ENCODE measurements at places on chromosomes 12 and 14.

DNA sequence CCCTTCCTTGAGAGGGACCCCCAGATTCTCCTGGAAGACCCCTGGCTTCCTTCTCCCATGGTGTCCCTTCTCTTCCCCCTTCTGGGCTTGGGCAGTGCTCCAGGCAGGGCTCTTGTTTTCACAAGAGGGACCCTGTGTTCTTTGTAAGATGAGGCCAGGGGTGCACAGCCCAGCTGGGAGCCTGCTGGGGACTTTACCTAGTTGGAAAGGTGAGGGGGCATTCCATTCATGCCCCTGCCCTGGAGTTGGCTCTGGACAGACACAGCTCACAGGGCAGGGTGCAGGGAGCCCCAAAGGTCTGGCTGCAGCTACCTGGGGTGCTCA, 31.2 kb downstream of the ISCA2 start:
- no peak for DNase-seq

- DNase-seq = no peak
Measured at GRCh38 chr12:29796823-29797263, 13.1 kb upstream of the TMTC1 start.

DNA sequence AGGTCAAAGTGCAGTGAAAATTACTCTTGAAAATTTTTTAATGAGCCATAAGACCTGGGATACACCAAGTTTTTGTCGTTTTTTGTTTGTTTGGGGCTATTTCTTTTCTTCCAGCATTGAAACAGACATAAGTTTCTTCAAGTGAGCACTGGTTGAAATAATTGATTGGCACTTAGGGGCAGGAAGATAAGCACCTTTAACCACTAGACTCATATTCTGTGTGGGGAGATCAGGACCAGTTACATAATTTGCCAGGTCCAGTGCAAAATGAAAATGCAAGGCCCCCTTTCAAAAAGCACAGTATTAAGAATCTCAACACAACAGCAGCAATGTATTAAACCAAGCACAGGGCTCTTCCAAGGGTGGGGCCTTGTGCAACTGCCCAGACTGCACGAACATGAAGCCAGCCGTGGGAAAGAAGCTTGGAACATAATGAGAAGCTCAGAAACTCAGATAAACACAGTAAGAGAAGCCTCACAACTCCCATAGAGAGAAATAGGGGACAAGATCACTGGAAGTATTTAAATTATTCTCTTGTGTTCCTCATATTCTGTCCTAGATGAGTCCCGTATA, 3.2 kb upstream of the TCP11L2 start:
- DNase-seq = no peak

- no peak for DNase-seq
Measured at GRCh38 chr14:70188659-70189455, at the start of gene SLC8A3. Gene SLC8A3 (minus strand): TSS chr14:70188951. CDS start chr14:70168422, 20,529 bp downstream.

- no peak for DNase-seq
Measured at GRCh38 chr14:64190974-64191502, 103.1 kb downstream of the ESR2 start.

- DNase-seq = no peak
Measured at GRCh38 chr14:77052281-77053044, 24.0 kb upstream of the IRF2BPL start.

GRCh38 chr14:21070083-21070609, at the start of gene ARHGEF40:
Gene ARHGEF40 (plus strand): TSS chr14:21070304. CDS start chr14:21070397, 93 bp downstream.
- peak; percentile 13 for DNase-seq

- DNase-seq = no peak
Measured at GRCh38 chr12:104668274-104668718, 211.5 kb downstream of the CHST11 start.

DNA sequence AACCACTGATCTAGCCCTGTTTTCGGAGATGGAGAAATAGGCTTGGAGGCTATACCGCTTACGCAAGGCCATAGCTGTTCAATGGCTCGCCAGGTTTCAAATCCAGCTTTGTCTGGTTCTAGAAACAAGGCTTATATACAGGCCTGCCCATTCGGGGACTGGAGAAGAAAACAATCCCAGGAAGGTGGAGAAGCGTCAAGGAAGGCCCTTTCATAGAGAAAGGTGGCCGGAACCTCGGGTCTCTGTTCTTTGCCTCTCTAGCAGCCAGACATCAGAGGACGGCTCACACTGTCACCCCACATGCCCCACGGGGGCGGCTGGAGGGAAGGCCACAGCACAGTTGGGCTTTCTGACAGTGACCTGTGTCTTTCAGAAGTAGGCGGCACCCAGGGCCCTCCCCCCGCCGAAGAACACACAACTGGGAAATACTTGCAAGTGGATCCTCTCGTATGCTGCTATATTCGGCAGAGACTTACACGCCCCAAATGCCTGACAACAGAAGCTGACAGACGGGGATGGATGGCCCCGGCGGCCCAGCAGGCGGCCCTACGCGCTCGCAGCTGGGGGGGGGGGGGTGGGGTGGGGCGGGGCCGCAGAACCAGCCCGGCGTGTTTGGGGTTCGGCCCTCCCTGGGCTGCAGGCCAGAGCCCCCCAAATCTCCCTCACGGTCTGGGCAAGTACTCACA, 4.5 kb upstream of the SETD1B start:
- DNase-seq = peak; percentile 67

DNA sequence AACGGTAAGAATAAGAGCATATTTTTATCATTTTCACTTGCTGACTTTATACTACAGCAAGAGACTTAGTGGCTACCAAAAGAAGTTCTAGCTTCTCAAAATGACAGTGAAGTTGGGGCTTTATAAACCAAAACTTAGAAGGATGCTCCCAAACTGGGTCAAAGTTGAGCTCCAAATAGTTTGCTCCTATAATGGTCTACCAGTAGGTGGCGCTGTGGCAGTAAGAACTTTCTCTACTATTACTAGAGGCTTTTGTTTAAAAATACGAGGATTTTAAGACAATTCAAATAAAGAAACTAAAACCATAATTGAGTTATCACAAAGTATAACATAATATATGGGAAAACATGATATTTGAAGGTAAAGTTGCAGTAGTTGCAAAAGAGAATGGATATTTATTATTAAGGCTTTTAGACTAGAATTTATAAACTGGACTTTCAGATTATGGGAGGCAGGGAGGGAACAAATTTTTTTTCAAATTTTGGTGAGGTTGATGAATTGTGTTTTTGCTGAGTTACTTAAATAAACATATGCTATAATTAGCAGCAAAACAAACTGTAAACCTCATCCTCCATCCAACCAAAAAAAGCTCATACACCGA, 75.0 kb downstream of the TGFB3 start:
- DNase-seq = peak; percentile 74

DNA sequence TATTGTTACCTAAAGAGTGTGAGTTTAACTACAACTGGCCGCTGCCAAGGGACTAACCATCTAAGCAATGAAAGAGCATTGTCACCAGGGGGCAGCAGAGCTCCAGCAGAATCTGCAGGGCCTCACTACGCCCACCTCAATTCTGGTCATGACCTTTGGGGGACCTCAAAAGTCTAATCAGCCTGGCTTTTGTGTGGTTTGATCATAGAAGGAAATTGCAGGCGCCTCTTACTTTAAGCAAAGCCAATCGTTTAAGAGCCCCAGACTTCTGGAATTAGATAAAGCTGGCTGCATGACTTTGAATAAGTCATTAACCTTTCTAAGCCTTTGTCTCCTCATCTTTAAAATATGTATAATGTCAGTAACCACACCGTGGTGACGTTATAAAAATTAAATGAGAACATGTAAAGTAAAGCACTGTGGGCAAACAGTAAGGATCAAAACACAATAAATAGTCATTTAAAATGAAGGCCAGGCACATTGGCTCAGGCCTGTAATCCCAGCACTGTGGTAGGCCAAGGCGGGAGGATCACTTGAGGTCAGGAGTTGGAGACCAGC, 58.6 kb downstream of the TBX3 start:
- DNase-seq = peak; percentile 14

- DNase-seq = no peak
Measured at GRCh38 chr12:130418251-130418650, 80.6 kb downstream of the PIWIL1 start.

GRCh38 chr12:106118-106591, 39.6 kb downstream of the IQSEC3 start:
- no peak for DNase-seq

GRCh38 chr12:11437966-11438365, 42.6 kb upstream of the PRB2 start:
- DNase-seq = no peak

GRCh38 chr14:91374287-91374878, 43.2 kb downstream of the CCDC88C start:
- DNase-seq = no peak

GRCh38 chr14:88002421-88003075, 2.4 kb upstream of the GPR65 start:
- no peak for DNase-seq

- no peak for DNase-seq
Measured at GRCh38 chr14:51677266-51677665, 25.6 kb downstream of the FRMD6 start.

GRCh38 chr12:9380650-9381049, 172.5 kb upstream of the PZP start:
- no peak for DNase-seq

GRCh38 chr12:120470150-120470784, 719 bp upstream of the SRSF9 start:
- DNase-seq = no peak

GRCh38 chr14:66624336-66624937, 116.5 kb downstream of the GPHN start:
- DNase-seq = peak; percentile 39

- DNase-seq = no peak
Measured at GRCh38 chr12:32854716-32855115, 41.9 kb downstream of the PKP2 start.

DNA sequence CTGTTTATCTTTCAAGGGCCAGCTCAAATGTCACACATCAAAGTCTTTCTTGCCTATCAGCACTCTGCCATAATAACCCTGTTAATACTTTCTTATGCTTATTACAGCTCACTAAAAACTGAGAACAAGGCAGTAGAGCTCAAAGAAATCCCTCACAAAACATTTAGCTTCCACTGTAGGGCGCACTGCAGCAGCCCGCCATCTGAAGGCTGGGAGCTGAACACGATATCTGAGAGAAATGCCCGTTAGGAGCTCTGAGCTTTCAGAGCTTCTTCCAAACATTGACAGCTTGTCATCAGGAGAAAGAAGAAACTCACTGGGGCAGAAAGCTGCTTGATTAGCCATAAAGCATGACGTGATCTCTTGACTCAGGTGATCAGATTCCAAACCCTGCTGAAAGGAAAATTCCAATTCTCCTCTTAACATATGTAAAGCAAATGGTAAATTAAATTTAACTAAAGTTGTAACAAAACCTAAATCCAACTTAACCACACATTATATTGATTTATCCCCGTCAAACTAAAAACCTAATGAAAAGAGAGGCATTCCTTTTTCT, 175.7 kb downstream of the C12orf50 start:
- no peak for DNase-seq

DNA sequence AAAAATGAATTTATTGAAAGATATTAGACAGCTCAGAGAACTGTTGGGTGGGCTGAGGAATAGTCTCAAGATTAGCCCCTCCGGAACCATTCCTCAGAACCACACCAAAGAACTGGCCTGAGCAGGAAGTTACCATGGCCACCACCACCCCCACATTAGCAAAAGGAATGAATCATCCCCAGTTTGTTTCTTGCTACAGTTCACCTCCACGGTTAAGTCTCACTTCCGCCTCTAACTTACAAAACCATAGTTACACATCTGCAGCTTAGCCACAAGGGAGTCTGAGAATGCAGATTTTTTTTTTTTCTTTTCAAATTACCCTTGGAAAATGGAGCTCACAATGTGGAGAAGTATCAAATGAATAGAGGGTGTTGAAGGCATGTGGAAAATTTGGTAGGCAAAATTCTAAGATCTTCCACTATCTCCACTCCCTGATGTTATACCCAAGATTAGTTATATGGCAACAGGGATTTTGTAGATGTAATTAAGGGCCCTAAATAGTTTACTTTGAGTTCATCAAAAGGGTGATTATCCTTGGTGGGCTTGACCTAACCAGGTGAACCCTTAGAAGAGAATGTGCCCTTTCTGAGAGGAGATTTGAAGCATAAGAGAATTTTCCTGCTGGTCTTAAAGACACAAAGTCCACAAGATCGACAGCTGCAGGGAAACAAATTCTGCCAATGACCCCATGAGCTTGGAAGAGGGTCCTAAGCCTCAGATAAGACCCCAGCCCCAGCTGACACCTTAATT, 129.8 kb upstream of the KRR1 start:
- DNase-seq = peak; percentile 56

DNA sequence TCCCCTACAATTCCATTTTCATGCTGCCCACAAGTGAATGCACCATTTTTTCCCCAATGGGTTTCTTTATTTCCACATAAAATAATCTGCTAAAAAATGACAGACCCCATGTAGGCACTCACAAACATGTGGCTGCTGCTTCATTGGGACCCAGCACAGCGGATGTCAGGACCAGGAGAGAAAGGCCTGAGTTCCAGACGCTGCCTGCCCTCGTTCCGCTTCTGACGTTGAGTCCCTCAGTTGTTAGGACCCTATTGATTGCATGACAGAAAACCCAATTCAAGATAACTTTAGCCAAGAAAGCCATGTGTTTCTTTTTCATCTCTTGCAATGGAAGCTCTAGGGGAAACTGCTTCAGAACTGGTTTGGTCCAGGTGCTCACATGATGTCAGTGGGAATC, 34.6 kb downstream of the ADGRD1 start:
- DNase-seq = no peak

- no peak for DNase-seq
Measured at GRCh38 chr12:10381928-10382628, 7.8 kb downstream of the KLRK1 start.

- no peak for DNase-seq
Measured at GRCh38 chr14:69999261-69999674, 120.1 kb downstream of the SMOC1 start.

DNA sequence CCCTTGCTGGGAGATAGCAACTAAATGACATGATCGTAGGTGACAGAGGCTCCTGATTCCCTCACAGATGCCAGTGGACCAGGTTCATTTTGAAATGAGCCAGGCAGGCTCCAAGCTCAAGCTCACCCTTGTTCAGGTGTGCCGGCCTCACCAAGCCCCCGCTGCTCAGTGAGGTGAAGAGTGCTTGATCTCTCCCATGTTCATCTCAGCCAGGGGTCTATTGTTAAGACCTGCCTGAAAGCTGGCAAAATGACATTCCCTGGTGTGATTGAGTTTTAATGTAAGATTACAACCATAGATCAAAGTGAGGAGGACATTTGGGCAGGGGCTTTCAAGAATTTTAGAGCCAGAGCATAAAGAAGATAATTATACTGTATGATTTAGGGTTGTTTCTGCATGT, 497.9 kb downstream of the EGLN3 start:
- DNase-seq = no peak

GRCh38 chr12:116142936-116143898, 134.3 kb downstream of the MED13L start:
- no peak for DNase-seq

DNA sequence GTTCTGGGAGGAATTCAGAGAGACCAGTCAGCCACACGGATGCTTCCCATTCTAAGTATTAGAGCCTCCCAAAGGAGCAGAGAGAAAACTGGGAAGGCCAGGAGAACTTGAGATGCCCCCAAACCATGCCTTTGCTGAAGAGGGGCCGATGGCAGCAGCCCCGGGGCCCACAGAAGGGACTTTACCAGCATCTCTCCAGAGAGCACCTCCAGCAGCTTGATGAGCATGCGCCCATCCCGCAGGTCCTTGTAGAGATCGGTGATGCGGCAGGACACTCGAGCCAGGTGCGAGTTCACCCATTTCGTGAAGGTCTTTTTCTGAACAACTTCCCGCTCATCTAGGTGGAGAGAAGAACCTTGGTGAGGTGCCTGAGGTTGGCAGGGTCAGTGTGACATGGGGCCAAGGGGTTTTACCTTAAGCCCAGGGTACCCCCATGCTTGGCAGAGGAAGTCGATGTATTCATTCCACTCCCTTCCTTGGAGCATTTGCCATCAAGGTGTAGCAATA, 74.9 kb downstream of the SPTB start:
- no peak for DNase-seq

GRCh38 chr12:130924966-130925665, 28.6 kb upstream of the ADGRD1 start:
- DNase-seq = no peak
